ENCODE measurements at places on chromosomes 1 and 21.

- DNase-seq, result no peak
These were observed at the start of gene NCF2 for GRCh38 chr1:183590244-183591191. Gene NCF2, minus strand, starts transcription at chr1:183590459. Its CDS starts 130 bp downstream, at chr1:183590329.

DNA sequence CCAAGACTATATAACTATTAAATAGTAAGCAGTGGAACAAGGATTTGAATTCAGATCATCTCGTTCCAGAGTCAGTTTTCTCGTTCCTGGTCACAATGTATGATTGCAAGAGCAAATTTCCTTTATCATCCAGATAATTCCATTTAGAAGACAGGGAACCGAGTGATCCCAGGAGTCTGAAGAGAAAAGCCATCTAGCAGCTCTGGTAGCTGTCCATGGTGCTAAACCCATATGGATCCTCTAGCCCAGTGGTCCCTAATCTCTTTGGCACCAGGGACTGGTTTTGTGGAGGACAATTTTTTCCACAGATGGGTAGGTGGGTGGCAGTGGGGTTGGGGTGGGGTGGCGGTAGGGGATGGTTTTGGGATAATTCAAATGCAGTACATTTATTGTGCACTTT is 229.4 kb downstream of the PTPRU start:
- no peak for DNase-seq

DNA sequence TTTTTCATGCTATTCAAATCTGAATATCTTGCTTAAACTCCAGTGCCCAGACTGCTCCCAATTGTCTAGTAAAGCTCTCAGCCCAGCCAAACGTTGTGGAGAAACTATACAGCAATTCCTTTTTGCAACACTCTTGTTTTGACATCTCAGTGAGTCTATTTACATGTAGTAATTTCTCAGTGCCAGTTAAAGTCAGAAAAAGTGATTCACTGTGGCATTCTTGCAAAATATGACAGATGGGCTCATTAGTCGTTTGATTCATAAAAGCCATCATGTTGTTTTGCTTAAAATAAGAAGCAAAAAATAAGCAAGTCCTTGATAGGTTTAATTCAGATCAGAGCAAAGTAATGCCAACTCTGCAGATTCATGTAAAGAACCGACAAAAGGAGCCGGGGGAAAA is 20.7 kb upstream of the TMPRSS15 start:
- DNase-seq, result no peak

DNA sequence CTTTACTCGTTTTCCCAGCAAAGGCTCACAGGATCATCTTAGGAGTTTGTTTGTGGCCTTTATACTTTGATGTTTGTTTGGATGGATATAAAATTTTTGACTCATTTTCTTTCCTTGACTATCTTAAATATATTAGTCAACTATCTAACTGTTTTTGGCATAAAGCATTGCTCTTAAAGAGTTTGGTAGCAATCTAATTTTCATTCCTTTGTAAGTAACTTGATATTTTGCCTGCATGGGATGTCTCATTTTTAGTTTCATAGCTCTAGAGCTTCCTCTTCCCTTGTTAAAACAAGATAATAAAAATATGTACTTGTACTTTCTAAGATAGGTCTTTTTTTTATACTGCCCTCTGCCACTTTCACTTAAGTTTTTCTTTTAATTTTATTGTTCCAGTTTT is 161.9 kb downstream of the MAGI3 start:
- no peak for DNase-seq

- DNase-seq, result no peak
These were observed 1.1 kb downstream of the RGS16 start for GRCh38 chr1:182602935-182603645.

- no peak for DNase-seq
These were observed 32.2 kb downstream of the FAM177B start for GRCh38 chr1:222769181-222769580.

GRCh38 chr1:187477103-187477502 is 648.4 kb downstream of the PLA2G4A start:
- no peak for DNase-seq

DNA sequence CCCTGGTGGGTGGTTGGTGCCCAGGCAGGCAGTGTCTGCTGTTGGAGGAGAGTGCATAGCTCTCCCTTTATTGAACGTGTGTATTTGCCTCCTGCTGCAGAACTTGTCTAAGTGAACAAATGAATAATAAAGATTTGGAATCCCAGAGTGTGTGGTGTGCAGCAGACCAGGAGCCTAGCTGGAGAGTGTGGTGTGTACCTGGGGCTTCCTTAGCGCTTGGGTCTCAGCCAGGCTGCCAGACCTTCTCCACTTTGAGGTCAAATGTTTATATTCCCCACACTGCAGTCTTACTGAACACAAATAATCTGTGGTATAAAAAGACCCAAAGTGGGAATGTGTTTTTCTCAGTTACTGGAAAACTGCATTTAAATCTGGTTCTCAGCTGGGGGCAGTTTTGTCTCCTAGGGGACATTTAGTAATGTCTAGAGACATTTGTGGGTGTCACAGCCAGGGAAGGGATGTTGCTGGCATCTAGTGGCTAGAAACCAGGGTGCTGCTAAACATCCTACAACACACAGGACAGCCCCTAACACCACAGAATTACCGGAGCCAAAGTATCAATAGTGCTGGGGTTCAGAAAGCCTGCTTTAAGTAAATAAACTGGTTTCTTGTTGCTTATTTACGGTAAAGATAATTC is 23.6 kb downstream of the SLC37A1 start:
- no peak for DNase-seq

DNA sequence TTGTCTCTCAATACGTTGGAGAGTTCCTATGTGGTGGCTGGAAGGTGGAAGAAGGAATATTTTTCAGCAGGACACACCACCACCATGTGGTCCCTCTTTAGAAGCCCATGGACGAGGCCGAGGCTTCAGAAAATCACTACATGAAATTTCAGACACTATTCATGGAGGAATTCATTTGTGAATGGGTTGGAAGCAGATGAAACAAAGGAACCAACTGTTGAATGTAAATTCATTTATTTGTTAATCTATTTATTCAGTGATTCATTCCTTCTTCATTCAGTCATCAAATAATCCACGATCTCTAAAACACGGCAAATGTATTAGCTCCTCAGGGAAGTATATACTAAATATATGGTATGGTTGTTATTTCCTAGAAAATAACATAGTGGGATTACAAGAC is 12.2 kb downstream of the SLC35F3 start:
- DNase-seq, result no peak
